Natural killer cell treated with Interleukin-12 subunit alpha and Interleukin-12 subunit beta and Interleukin-15 and Interleukin-18, amount 100 ng/mL, for 72 hours (primary cell): ENCODE measurements at places on chromosomes 2 and 18. TPM values are rescaled to one million over a fixed set of nuclear protein-coding genes. Genes with fewer than 3 reads are reported as not detected.

- no peak overlapping the region for H3K4me3 ChIP-seq
- H3K27ac ChIP-seq, result no peak overlapping the region
- H3K27me3 ChIP-seq, result no peaks in the 10 kb centered on the region
- DNase-seq, result no peak
- H3K36me3 ChIP-seq, result no peaks in the 10 kb centered on the region
Measured at GRCh38 chr2:128412181-128412871, 93.7 kb upstream of the HS6ST1 start.

GRCh38 chr2:217127744-217128143 lies 267.9 kb upstream of the TNP1 start:
- no peak overlapping the region for H3K4me3 ChIP-seq
- no peak overlapping the region for H3K27ac ChIP-seq
- peaks cover 17% of the 10 kb centered on the region for H3K27me3 ChIP-seq
- no peak for DNase-seq
- no peaks in the 10 kb centered on the region for H3K36me3 ChIP-seq

The SERPINB3 gene
- not detected for total RNA-seq

GRCh38 chr2:224946895-224947294 lies 95.4 kb downstream of the DOCK10 start:
- H3K4me1 ChIP-seq, result peaks cover 70% of the 10 kb centered on the region
- H3K27ac ChIP-seq, result peak overlapping the region; percentile 93
- H3K4me3 ChIP-seq, result peak overlapping the region; percentile 93

The OR6B2 gene
- total RNA-seq, result not detected

The SERPINB10 gene
- not detected for total RNA-seq
